ENCODE measurements at places on chromosomes 4 and X.

DNA sequence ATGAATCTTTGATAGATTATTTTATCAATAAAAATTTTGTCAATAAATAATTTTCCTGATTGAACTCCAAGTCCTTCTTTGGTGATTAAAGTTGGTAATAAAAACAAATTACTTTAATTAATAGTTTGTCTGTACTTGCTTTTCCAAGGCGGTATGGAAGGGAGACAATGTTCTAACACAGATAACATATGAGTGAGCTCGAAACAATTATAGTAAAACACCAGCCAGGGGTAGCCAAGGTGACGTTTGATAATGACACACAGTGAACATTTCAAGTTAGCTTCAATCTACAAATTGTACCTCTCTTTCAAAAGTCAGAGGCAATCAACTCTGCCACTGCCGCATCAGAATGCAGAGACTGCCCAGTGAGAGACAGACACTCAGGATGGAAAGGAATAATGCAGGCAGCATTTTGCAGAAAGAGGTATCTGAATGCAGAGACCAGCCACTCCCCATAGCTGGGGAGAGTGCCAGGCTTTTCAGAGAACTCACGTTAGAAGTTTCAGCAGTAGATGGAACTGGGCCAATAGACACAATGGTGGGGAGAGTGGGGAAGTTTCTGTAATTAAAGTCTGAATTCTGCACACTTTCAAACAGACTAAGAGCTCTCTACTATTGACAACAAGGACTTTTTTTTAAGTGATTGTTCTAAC is 18.1 kb upstream of the ATOH1 start:
- DNase-seq = no peak

DNA sequence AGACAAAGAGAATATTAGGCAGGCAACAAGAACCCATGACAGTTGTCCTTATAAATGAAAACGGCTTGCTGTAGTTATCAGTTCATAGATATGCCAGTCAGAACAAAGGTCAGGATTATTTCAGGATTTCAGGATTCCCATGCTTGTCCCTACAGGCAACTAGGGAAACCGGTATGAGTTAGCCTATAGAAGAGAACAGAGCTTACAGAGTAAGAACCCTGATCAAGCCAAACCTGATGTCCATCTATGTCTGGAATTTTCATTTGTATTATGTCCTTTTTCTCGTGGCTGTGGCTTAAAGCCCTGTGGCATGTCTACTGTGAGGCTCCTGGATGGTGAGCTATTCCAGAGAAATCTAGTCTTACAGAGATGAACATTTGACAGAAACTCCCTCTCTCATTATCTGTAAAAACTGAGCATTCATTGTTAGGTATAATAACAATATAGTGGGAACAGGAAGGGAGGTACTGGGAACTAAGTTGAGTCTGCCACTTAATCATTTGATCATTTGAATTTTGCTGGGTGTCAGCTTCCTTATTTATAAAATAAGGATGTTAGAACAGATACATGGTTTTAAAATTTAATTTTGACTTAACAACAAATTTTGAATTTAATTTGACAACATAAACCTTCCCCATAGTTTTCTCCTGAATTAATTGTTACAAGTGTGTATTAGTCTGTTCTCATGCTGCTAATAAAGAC is 129.5 kb upstream of the KLF3 start:
- DNase-seq = no peak

DNA sequence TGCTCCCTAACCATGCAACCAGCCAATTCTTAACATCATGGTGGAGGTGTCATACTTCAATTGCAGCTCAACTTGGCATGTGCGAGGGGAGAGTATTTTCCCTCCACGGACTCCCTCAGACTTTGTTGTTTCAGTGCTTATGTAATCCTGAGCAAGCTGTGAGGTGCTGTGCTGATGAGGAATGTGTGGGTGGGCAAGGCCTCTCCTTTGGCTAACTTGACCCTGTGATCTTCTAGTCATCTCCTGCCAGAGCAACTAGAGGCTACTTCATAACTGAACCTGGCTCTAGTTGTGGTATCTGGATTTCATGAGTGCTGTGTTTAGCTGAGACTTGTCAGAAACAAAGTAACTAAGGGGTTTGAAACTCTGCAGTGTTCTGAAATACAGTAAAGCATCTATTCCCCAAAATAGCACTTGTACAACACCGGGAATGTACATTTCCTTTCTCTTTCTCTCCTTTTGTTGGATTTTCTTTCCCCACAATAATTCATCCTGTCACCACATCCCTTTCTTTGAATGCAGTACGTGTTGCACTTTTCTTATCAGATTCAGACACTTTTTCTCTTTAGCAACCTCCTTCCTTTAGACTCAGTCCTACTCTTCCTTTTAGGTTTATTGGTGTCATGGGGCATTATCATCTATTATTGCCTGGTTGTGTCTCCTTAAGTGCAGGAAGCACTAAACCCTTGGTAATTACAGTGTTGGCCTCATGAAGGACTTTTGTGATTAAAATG is 415.2 kb upstream of the NR3C2 start:
- DNase-seq = no peak

DNA sequence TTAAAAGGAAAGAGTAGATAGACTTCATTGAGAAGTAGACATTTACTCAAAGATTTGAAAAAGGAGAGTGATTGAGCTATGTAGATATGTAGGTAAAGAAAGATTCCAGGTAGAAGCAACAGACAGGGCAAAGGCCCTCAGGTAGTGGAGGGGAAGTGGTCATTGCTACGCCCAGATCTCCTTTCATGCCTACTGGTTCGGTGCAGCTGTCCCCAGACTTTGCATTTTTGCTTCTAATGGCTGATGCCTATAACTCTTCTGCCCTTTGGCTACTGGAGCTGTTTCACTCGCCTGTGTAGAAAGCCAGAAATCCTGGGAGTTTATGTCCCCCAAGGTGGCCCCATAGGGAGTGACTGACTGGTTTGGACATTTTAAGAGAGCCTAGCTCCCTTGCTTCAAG is 16.9 kb upstream of the ARMCX2 start:
- no peak for DNase-seq

GRCh38 chr4:73869130-73870055 is at the start of gene CXCL1:
TSS of gene CXCL1 (plus strand) at chr4:73869393. CDS start at chr4:73869471, 78 bp downstream.
- DNase-seq = no peak
